Placental epithelial cell (primary cell): ENCODE measurements at places on chromosomes 5 and 9. TPM values are rescaled to one million over a fixed set of nuclear protein-coding genes. Genes with fewer than 3 reads are reported as not detected.

Gene PRRC2B
- 83.4 and 100 TPM in 2 replicates for total RNA-seq

Gene KCTD16
- total RNA-seq, result 0.65 and 0.79 TPM in 2 replicates

Gene PPIC
- total RNA-seq, result 44.5 and 49.1 TPM in 2 replicates

Gene PCDHB8
- total RNA-seq, result under 0.01 TPM in 1 of 2 replicates, not detected in the other

Gene DIAPH1
- total RNA-seq, result 34.2 and 47.4 TPM in 2 replicates

Gene IFNA13
- under 0.01 TPM in 1 of 2 replicates, not detected in the other for total RNA-seq

Gene MYOZ3
- not detected in 2 replicates for total RNA-seq

Gene MTX3
- 9.8 and 12.1 TPM in 2 replicates for total RNA-seq
